ENCODE measurements at places on chromosomes 2 and 18.

- no peak for DNase-seq
Observed at GRCh38 chr2:174704642-174705041, 59.6 kb downstream of the CHRNA1 start.

DNA sequence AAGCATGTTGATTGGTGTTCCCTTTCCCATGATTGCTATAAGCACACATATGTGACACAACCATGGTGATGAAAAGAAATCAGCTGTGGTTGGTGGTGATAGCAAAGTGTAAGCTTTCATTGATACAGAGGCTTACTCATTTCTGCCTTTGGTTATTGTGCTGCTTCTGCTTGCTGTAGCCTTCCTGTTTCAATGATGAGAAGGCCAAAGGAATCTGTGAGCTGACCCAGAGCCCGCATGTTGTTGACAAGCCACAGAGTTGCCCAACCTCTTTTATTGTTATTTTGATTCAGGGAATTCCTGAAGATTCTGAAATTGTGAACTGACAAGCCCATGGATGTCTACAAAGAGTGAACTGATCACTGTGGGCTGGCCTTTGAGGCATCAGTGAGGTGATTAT is 164.4 kb downstream of the TMEFF2 start:
- peak; percentile 27 for DNase-seq

DNA sequence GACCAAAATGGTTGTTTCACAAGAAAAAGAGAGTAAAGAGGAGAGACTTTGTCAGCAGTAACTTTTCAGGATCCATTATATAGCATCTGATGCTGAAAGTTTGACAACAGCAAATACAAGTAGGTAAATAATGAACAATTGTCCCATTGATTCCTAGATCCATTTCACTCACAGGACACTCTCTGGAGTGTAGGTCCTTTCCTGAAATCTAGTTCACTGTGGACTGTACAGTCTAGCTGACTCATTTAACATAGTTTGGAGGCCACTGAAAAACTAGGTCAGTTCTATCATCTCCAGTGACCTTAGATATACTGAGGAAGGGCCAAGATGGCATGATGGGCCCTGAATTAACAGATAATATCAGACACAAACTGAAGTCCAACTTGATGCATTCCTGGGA is 19.3 kb upstream of the NEB start:
- DNase-seq: no peak

GRCh38 chr2:29990129-29990528 is 68.7 kb upstream of the ALK start:
- no peak for DNase-seq

GRCh38 chr2:231666171-231667095 is 41.9 kb upstream of the PTMA start:
- DNase-seq: peak; percentile 68
